ENCODE measurements at places on chromosomes 6 and 20. TPM values are rescaled to one million over a fixed set of nuclear protein-coding genes. Genes with fewer than 3 reads are reported as not detected.

ACSS1 gene
- 10.0 TPM for total RNA-seq

LY6G6D gene
- not detected for total RNA-seq

NOX3 gene
- total RNA-seq, result not detected

VSX1 gene
- total RNA-seq, result not detected

OGFRL1 gene
- 5.9 TPM for total RNA-seq

DNA sequence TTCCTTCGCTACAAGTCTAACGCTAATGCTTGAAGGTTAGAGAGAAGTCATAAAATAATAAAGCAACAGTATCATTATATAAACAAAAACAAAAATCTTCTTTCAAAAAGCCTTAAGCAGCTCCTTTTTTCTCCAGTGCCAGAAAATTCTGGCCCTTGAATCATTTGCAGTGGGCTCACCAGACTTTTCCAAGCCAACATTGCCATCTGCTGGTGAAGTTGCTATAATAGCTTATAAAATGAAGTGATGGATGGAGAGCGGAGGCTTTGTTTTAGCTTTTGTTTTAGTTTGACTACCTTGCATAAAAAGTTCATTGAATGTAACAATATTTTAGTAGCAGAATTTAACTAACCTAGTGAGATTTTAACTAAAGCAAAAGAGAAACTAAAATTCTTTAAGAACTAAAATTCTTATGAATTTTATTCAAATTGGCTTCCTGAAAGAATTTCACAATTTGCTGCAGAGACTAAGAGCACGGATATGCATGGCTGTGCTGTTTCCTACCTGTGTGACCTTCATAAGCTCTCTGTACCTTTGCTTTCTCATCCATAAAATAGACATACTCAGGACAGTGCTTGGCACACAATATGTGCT, 44.8 kb upstream of the SLC2A12 start:
- peak; percentile 80 for DNase-seq

DNA sequence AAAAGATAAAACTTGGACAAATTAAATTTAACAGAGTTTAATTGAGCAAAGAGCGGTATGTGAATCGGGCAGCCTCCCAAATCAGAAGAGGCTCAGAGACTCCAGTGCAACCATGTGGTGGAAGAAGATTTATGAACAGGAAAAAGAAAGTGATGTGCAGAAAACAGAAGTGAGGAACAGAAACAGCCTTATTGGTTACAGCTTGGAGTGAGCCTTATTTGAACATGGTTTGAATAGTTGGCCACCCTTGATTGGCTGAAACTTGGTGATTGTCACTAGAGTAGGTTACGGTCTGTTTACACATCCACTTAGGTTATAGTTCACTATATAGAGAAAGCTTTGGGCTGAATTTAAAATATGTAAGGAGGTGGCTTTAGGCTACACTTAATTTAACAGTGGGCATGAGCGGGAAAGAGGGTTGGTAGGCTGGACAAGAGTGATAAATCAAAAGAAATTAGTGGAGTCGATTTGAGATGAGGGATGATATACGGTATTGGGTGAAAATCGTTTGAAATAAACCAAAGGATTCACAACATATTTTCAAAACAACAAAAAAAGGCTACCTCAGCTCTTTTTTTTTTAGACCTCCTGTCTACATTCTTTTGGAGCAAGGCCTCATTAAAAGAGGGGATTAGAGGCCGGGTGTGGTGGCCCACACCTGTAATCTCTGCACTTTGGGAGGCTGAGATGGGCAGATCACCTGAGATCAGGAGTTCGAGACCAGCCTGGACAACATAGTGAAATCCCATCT, 84.3 kb upstream of the PREP start:
- DNase-seq, result no peak

DNA sequence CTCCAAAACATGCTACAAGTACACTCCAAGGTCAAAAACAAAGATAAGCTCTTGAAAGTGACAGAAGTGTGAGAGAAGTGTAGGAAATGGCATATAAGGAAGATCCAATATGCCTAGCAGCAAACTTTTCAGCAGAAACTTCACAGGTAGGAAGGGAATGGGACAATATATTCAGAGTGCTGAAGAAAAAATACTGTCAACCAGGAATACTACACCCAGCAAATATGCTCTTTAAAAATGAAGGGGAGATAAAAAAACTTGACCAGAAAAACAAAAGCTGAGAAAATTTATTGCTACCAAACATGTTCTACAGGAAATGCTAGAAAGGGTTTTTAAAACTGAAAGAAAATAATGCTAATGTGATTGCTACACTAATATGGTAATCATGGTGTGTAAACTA, 46.2 kb downstream of the THBS2 start:
- no peak for DNase-seq

DNA sequence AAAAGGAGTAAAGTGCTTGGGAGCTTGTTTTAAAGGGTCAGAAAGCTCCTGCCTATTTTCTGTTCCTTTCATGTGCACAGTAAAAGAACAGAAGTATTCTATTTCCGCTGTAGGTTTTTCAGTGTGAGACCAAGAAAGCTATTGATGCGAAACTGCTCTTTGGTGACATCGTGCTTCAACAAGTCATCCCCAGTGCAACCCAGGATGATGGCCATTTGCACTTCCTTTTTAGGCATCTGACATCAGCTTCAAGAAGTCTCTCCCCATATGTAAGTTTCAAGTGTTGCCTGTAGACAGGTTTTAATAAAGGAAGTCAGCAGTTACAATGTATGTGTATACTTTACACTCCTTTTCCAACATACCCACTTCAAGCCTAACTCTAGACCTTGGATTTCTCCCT, 131.6 kb downstream of the RFX6 start:
- no peak for DNase-seq

DNA sequence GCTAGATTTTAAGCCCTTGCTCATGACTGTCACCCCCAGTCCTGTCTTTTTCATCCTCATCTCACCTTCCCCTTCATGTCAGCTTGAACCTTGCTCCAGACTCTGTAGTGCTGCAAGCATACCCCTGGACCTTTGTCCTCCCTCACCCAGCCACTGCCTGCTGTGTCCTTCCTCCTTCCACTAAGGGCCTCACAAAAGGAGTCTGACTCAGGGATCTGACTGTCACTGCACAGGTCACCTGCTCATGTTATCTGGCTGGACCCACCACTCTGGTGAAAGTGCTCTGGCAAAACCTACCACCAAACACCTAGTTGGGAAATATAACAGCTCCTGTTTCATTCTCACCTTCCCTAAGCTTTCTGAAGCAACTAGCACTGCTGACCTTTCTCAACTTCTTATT, 151.4 kb downstream of the INSM1 start:
- no peak for DNase-seq

DNA sequence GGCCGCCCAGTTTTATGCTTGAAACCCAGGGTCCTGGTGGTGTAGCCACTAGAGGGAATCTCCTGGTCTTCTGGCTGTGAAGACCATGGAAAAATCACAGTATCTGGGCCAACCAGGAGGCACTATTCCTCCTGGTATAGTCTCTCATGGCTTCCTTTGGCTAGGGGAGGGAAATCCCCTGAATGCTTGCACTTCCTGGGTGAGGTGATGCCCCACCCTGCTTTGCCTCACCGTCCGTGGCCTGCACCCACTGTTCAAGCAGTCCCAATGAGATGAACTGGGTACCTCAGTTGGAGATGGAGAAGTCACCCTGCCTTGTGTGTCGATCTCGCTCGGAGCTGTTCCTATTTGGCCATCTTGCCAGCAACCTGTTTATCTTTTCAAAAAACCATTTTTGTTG, 10.1 kb upstream of the ZNF337 start:
- DNase-seq, result no peak

DNA sequence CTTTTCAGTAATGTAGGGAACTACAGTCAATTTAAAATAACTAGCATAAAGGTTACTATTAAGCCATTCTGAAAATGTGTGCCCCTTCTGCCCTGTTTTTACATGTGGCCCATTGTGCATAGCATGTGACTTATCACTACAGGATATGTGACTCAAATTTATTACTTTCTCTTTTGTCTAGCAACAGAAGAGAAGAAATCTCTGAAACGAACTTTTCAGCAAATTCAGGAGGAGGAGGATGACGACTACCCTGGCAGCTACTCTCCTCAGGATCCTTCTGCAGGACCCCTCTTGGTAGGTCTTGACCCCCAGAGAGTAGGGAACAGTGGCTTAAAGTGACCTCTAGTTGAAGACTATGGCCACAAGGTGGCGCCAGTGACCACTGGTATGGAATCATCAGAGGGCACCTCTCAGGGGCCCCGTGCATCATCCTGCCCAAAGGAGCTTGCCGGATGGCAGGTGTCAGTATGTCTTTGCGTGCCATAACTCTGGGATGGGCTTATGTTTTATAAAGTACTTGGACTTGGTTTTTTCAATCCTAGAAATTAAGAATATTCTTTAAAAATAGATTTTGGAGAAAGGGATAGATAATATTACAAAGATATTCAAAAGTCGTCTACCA, 23.9 kb downstream of the RPRD1B start:
- DNase-seq, result peak; percentile 90

GRCh38 chr6:135686784-135687301, 164.7 kb upstream of the PDE7B start:
- DNase-seq, result no peak

GRCh38 chr6:24996269-24996836, 60.6 kb upstream of the RIPOR2 start:
- no peak for DNase-seq

DNA sequence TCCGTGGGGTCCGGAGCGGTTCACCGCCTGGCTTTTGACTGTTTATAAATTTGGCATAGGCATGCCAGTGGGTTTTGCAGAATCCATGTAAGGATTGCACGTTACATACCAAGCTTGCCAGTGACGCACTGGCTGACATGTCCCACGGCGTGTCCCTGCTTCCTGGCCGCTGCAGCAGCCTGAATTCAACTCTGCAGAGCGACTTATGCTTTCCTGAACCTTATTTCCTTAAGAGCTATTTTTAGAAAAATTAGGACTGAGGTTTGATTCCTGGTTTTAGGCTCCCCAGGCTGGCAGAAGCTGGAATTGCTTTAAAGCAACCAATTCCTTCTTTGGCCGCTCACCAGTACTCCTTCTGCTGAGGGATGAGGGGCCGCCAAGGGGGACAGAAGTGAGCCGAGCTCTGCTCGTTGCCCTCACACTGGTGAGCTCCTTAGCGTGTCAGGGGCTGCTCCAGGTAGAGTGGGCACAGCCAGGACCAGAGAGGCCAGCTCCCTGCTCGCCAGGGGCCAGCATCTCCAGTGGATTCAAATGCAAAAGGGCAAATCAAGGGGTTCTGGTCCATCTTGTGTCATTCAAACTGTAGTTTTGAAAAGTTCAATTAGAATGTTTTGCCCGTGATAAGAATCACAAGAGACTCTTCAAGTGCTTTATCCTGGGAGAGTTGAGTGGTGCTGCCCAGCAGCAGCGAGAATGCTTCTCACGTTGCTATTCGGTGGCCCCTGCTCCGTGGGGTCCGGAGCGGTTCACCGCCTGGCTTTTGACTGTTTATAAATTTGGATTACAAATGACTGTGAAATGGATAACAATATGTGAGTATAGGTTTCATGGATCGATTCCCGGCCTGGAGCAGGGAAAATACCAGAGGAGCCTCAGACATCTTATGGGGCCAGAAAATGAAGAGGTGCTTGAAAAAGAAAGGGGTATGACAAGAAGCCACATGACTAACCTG, 17.5 kb upstream of the IRF4 start:
- DNase-seq, result no peak

DNA sequence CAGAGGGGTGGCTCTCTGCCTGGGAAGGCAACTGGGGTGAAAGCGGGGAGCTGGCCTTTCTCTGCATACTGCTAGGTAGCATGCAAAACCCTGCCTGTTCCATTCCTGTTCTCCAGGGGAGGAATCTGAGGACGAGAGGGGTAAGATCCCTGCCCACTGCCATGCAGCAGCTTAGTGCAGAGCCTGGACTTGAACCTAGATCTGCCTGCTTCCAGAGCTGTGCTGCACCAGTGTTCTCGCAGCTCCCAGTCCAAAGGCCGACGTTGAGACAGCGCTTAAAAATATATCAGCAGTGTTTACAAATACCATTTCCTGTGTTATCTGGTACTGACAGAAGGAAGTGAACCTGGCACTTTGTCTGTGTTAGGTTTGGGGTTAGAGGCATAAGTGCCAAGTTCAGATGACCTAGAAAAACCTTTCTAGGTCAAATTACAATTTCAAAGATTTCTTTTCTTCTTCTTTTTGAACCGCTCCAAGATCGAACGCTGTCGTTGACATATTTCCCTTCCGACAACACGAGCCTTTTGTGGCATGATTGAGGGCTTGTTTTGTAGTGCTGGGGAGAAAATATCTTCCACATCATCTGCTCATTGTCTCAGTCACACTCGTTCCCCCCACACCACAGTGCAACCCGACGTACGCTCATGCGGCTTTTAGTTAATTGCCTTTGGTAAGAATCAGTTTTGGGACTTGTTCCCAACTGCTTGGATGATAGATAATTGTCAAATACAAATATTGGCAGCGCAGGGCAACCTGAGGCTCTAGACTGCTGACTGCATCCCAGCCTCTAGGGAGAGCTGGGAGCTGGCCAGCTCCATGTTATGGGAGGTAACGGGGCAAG, 44.6 kb downstream of the TOX2 start:
- no peak for DNase-seq

- no peak for DNase-seq
These were observed 88.8 kb downstream of the PCSK2 start for GRCh38 chr20:17315407-17316231.

DNA sequence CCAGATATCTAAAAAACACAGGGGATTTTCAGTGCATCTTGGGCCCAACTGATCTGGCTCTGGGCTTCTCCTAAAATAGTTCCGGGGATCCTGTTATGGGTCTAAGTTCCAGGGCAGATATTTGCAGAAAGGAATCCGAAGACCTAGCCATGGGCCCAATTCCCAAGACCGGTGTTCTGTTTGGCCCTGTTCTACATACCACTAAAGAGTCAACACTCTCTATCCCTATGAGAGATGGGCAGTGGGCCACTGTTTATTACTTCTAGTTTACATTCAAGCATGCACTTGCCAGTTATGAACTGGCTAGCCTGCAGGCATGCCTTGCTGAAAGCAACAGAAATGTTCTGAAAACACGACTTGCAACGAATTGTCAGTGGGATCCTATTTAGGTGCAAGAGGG, 87.4 kb upstream of the PLCB4 start:
- no peak for DNase-seq

DNA sequence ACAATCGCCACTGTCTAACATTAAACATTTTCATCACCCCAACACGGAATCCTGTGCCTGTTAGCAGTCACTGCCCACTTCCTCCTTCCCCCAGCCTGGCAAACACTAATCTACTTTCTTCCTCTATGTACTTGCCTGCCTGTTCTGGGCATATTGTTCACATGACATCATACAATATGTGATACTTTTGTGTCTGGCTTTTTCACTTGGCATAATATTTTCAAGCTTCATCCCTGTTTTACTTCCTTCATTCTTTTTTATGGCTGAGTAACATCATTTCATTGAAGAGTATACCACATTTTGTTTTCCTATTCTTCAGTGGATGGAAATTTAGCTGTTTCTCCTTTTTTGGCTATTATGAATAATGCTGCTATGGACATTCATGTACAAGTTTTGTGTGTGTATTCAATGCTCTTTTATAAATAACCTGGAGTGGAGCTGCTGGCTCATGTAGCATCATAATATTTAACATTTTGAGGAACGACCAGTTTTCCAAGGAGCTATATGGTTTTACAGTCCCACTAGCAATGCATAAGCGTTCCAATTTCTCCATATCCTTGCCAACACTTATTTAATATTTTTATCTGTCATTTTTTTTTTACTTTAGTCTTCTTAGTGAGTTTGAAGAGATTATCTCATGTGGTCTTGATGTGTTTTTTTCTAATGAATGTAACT, 360.1 kb downstream of the HDGFL1 start:
- DNase-seq, result no peak

All from SK-MEL-5 (cell line).